NT2/D1 (cell line): ENCODE measurements at places on chromosomes 6 and 20.

- DNase-seq, result no peak
These were observed 70.3 kb upstream of the DSP start for GRCh38 chr6:7471171-7471570.

DNA sequence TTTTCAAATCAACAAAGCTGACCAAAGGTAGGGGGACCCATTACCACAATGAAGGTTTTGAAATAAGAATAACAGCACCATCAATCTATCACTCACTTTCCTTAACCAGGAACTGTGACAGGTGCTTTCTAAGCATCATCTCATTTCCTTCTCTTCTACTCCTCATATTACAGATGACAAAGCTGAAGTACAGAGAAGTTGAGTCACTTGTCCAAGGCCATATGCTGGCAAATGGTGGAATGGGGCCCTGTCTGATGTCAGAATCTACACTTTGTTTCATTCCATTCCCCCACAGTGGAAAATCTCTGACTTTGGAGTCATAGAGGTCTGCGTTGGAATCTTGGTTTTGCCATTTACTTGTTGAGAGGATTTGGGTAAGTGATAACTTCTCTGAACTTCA lies 222.5 kb upstream of the LRFN2 start:
- DNase-seq, result no peak

DNA sequence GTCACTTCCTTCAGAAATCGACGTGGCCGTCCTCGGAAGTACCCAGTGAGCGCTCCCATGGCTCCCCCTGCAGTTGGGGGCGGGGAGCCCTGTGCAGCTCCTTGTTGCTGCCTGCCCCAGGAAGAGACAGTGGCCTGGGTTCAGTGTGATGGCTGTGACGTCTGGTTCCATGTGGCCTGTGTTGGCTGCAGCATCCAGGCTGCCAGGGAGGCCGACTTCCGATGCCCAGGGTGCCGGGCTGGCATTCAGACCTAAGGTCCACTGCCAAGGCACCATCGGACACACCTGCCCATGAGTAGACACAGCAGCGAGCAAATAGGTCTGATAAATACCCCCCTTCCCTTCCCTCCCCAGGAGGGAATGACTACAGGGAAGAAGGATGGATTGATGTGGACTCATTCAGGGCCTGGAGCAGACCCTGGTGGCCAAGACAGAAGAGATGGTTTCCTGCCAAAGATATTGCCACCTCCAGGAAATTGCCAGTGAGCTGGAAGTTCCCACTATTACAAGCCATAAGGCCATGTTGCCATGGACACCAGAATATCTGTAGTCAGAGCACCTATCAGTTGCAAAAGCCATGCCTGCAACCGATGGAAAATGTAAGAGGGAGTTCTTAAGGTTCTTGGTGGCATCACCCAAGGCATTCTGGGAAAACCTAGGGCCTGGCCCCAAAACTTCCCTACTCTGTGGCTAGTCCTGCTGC lies 4.2 kb downstream of the TCF19 start:
- DNase-seq, result no peak

DNA sequence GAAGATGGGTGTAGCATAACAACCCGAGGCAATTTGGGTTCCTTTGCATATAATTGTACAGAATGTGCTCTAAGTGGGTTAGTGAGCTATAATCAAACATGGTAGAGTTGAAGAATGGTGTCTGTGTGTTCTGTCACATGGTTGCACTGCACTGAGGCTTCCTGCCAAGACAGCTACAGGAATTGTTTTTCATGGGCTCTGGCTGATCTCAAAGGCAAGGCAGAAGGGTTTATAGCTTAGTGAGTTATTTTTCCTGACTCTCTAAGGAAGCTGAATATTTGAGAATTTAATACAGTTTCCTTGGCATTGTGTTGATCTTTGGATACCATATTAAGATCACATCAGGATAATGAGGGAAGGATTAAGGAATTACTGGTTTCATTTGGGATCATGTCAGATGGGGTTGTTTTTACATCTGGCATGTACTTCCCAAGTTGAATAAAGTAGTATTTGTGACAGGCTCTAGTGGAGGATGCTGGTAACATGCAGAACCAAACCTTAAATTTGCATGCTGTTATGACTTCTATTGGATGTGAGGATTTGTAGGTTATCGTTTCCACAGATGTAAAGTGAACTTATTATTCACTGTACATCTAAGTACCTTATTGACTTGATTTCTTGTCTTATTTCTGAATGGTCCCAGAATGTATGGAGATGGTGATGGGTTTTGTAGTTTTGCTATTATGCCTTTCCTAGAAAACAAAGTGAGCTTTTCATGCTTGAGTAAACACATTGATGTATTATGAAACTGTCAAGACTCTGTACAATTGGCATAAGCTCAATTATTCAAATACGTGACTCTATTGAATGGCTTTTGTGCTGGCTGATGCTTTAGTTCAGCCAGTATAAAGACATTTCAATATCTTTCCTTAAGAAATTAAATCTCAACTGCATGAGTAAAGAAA lies 43.3 kb downstream of the LRRC1 start:
- DNase-seq, result no peak

DNA sequence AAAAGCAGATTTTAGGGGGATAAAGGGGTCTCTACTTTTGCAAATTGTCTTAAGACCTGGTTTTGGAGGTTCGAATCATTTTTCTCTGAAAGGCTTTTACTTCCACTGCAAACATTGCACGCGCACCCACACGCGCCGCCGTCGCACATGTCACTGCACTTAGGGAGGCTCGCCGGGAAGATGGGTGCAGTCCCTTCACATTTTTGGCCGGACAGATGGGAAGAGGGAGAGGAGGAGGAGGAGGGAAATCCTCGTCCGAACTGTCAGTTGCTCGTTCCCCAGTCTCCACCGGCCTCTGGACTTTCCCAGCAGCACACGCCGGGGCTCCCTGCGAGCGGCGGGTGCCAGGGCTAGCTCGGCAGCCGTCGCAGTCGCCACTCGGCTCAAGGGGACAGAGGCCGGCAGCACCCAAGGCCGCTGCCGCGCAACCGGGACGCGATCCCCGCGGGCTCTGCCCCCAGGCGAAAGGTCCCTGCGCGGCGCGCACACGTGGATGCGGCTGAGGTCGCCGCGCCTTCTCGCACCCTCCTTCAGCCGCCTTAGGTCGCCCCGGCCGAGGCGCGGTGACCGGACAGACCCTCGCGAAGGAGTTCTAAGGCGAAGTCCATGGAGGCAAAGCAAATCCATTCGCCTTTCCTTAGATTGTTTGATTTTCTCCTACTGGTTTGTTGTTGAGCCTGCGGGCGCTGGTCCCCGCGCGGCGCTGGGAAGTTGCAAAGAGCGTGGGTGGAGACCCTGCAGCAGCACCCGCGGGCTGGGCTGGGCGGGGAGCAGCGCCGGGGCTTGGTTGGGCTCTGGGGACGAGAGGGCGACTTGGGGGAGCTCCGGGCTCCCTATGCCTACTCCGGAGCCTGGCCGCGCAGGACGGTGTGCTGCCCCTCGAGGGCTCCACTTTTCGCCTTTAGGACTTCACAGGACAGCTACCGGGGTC lies 1.2 kb downstream of the MYB start:
- no peak for DNase-seq

GRCh38 chr6:109768485-109768884 lies 77.4 kb downstream of the FIG4 start:
- no peak for DNase-seq

DNA sequence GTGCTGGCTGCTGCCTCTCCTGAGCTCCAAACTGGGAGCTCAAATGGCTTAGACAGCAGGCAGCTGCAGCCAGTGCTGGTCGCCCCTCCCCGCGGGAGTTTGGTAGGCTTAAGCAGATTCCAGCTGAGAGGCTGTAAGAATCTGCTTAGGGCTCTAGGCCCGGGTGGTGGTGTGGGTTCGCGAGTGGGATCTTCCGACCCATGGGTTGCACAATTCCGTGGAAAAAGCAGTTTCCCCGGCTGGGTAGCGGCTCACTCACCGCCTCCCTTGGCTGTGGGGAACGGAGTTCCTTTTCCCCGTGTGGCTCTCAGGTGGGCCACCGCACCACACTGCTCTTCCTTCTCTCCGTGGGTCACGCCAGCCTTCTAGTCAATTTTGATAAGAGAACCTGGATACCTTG lies 232.5 kb downstream of the PKHD1 start:
- no peak for DNase-seq

DNA sequence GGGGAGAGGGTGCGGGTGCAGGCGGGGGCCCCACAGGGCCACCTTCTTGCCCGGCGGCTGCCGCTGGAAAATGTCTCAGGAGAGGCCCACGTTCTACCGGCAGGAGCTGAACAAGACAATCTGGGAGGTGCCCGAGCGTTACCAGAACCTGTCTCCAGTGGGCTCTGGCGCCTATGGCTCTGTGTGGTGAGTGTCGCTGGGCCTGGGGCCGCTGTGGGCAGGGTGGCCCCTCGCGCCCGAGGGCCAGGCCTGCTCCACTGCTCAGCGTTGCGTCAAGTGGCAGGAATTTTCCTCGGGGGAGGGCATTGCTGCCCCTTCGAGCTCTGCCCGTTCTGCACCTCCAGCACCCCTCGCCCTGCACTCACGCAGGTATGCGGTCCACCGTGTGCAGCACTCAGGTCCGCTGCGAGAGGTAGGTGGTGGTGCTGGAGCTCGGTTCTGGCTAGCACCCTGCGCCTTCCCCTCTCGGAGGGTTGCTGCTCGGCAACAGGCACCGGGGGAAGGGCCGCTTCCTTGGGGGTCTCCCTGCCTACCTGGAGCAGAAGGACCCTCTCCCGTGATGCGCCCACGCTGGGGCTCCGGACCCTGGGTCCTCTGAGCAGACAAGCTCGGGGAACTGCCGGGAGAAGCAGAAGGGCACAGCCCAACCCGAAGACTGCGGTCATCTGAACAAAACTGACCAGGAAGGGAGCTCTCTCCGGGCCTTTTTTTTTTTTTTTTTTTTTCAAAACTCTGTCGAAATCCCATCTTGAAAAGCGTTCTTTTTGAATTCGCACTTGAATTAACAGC lies 674 bp downstream of the MAPK14 start:
- no peak for DNase-seq
